ENCODE measurements at places on chromosomes 4 and X. TPM values are rescaled to one million over a fixed set of nuclear protein-coding genes. Genes with fewer than 3 reads are reported as not detected.

The ATOH1 gene
- total RNA-seq: not detected

The ARHGAP4 gene
- 133 TPM for total RNA-seq

The GC gene
- total RNA-seq: not detected

The USP26 gene
- not detected for total RNA-seq

The MID1 gene
- not detected for total RNA-seq

The TRMT44 gene
- total RNA-seq: 25.2 TPM

The ERCC6L gene
- 9.7 TPM for total RNA-seq

The SLC49A3 gene
- 0.80 TPM for total RNA-seq

- H3K27ac ChIP-seq: no peak overlapping the region
- H3K36me3 ChIP-seq: no peaks in the 10 kb centered on the region
- no peaks in the 10 kb centered on the region for H3K27me3 ChIP-seq
- no peaks in the 10 kb centered on the region for H3K4me1 ChIP-seq
Observed at GRCh38 chr4:169823685-169824084, 65.9 kb upstream of the HPF1 start.

GRCh38 chrX:104668550-104668949 lies 102.6 kb downstream of the IL1RAPL2 start:
- no peaks in the 10 kb centered on the region for H3K27me3 ChIP-seq
- no peaks in the 10 kb centered on the region for H3K36me3 ChIP-seq
- H3K27ac ChIP-seq: no peak overlapping the region
- DNase-seq: no peak
- no peaks in the 10 kb centered on the region for H3K4me1 ChIP-seq

DNA sequence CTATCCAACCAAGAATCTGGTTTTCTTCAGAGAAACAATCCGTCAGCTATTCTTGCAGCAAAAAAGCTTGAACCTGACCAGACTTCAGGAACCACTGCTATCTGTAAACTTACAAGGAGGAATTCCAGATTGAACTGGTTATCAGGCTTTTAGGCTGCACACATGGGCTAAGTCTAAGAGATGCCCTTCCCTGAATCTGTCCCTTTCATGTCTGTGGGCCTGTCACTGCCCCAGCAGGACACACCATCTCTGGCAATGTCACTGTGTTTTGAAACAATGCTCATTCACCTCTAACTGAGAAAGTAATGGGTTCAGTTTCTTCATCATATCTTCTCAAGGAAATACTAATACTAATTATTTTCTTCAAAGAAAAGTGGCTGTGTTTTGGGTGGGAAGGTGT lies 72.8 kb downstream of the PARM1 start:
- no peaks in the 10 kb centered on the region for H3K27me3 ChIP-seq
- no peak overlapping the region for H3K27ac ChIP-seq
- H3K4me1 ChIP-seq: no peaks in the 10 kb centered on the region
- no peak for DNase-seq

GRCh38 chrX:119402588-119402987 lies 3.5 kb downstream of the SLC25A43 start:
- peaks cover 7% of the 10 kb centered on the region for H3K4me1 ChIP-seq
- H3K27me3 ChIP-seq: no peaks in the 10 kb centered on the region
- no peak for DNase-seq
- H3K27ac ChIP-seq: no peak overlapping the region
- H3K36me3 ChIP-seq: no peaks in the 10 kb centered on the region

GRCh38 chr4:38562751-38563198 lies 101.2 kb upstream of the KLF3 start:
- H3K27me3 ChIP-seq: no peaks in the 10 kb centered on the region
- no peak for DNase-seq
- H3K4me3 ChIP-seq: no peak overlapping the region
- no peak overlapping the region for H3K27ac ChIP-seq
- no peaks in the 10 kb centered on the region for H3K36me3 ChIP-seq

DNA sequence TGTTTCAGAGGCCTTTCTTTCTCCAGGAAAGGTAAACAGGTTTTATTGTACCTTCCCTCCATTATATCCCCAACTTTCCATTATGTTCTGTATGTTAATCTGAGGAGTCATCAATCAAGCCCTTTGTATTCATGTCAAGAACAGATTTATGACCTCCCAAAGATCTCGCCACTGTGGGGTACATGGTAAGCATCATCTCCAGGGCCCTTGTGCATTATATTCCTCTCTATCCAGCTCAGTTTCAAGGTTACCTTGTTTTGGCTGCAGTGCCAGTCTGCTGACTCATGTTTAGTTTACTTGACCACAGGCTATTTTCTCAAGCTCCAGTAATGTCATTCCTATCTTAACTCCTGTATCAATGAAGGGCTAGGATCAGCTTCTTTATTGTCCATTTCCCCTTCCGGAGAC lies 125.1 kb upstream of the FRMPD4 start:
- H3K36me3 ChIP-seq: no peaks in the 10 kb centered on the region

DNA sequence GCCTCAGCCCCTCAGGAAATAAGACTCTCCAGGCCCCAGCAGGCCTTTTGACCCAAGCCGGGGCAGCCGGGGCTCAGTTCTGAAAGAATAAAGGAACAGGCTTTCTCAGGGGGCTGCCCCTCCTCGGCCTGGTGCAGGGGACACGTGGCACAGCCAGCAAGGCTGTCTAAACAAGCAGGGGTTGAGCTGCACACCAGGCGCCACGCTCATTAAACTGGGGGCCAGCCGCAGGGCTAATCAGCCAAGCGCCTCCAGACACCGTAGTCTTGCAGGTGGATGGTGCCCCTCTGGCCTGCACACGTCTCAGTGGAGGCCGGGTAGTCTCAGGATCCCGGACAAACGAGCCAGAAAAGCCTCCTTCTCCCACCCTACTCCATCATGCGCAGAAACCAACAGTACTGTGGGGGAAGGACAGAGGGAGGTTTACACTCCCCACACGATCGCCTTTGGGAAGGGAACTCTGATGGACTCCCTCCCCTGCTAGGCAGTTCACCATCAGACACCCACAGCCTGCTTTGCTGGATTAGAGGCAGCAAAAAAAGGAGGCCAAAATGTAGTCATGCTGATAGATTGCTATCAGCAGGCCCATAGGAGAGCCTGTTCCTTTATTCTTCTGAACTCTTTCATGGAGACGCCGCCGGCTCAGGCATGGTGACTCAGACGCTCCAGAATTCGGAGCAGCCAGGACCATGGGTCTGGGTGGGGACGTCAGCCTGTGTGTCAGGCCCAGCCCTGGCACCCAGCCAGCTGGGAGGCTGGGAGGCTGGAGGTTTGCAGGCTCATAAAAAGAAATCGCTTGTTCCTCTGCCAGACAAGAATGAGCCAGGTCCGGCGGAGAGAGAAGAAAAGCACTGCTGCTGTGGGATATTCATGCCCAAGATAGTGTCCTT lies 342.4 kb downstream of the BCOR start:
- H3K27ac ChIP-seq: no peak overlapping the region
- no peak for DNase-seq
- no peaks in the 10 kb centered on the region for H3K36me3 ChIP-seq
- H3K4me1 ChIP-seq: no peaks in the 10 kb centered on the region
- no peaks in the 10 kb centered on the region for H3K27me3 ChIP-seq

DNA sequence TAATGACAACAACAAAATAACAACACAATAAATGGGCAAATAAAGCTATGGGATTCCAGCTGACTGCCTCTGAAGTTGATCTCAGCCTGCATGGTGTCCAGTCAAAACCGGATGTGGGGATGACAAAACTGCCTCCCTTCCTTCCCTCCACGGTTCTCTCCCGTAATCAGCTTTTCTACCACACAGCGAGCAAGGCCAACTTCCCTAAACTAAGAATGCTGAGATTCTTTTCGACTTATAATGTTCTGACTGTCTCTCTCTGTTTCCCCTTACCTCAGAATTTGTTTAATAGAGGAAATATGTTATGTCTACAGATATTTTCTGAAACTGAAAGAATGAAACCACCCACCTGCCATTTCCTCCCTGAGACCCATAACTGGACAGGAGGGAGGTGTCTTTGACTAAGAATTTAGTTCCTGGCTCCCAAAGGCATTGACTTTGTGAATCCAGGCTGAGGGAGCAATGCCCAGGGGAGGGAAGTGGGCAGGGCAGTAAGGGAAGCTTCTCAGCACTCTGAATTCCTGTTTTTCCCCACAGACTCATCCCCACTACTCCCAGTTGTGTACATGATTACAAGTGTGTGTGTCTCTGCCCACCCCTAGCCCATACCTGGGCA lies 1.0 kb upstream of the TLR1 start:
- H3K27ac ChIP-seq: no peak overlapping the region
- H3K4me1 ChIP-seq: peaks cover 8% of the 10 kb centered on the region
- H3K27me3 ChIP-seq: no peaks in the 10 kb centered on the region
- DNase-seq: no peak
- peaks cover 2% of the 10 kb centered on the region for H3K36me3 ChIP-seq

DNA sequence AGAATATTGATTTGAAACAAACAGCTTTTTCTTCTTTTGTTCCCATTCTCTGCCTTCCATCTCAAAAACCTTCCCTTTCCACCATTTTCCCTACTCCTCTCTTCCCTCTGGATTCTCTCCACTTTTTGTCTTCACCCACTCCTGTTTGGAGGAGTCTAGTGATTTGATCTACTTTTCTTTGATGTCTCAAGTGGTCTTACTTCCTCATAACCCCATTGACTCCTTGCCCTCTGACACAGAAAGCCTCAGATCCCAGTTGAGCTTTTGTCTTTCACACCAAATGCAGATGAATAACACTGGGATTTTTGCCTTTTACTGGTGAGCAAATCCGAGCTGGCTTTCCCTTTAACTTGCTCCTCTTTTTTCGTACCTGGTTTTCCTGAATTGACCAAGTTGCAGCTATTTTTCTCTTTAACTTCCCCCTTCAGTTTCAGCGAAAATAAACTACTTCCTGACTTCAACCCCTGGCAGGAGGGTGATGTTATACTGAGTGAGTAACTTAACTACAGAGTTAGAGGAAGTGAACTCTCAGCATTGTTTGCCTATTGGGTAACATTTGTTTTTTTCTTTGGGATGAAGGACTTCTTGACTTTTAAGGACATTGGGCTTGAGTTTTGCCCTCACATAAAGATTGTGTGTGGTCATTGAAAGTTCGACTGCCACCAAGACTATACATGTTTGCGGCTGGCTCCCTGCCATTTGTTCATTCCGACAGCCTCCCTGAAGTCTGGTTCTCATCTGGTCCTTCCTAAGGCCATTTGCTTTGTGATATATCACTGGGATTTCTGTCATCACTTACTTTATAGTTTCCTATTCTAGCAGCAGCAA lies 392.8 kb upstream of the NR3C2 start:
- no peaks in the 10 kb centered on the region for H3K4me1 ChIP-seq
- H3K27ac ChIP-seq: no peak overlapping the region
- H3K36me3 ChIP-seq: no peaks in the 10 kb centered on the region
- no peaks in the 10 kb centered on the region for H3K27me3 ChIP-seq
- H3K4me3 ChIP-seq: no peak overlapping the region

DNA sequence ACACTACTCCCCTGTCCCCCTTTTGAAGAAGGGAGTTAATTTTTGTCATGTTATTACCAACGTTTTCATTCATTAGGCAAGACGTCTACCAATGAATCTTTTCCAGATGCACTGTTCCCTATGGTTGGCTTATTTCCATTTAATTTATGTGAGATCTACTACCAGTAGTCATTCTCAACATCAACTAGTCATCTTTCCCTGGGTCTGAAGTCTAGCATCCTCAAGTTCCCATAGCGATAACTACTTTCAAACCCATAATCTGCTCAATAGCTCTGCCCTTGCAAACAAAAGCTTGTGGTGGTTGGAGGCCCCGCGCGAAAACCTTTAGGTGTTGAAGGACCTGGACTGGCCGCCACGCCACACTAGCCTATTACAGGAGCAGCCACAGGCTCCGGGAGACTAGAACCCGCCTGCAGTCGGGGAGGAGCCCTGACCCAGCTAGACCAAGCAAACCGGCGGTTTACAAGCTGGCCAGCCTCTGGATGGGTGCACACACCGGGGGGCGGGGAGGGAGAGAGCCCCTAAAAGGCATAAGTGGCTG lies 746 bp downstream of the PPAT start:
- no peaks in the 10 kb centered on the region for H3K27me3 ChIP-seq
- H3K27ac ChIP-seq: peak overlapping the region; percentile 83
- H3K4me1 ChIP-seq: peaks cover 22% of the 10 kb centered on the region
- no peaks in the 10 kb centered on the region for H3K36me3 ChIP-seq

DNA sequence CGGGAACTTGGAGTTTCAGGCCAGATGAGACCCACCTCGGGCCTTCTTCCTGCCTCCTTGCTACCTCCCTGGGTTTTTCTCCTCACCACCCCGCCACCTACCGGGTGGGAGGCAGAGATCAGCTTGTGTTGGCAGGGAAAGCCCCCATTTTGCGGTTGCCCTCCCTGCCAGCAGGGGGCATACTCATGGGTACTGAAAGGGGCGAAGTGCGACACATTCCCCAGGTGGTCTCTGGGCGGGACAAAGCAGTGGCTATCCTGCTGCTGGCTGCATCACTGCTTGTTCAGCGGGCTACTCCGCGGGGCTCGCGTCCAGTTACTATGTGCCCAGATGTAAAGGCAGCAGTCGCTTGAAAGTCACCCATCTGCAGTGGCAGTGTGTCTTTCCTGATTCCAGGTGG lies 330.3 kb downstream of the PDHA2 start:
- no peaks in the 10 kb centered on the region for H3K36me3 ChIP-seq
- no peak overlapping the region for H3K27ac ChIP-seq
- no peak for DNase-seq
- no peaks in the 10 kb centered on the region for H3K4me1 ChIP-seq

GRCh38 chr4:24249972-24250371 lies 334.4 kb downstream of the DHX15 start:
- no peak for DNase-seq

DNA sequence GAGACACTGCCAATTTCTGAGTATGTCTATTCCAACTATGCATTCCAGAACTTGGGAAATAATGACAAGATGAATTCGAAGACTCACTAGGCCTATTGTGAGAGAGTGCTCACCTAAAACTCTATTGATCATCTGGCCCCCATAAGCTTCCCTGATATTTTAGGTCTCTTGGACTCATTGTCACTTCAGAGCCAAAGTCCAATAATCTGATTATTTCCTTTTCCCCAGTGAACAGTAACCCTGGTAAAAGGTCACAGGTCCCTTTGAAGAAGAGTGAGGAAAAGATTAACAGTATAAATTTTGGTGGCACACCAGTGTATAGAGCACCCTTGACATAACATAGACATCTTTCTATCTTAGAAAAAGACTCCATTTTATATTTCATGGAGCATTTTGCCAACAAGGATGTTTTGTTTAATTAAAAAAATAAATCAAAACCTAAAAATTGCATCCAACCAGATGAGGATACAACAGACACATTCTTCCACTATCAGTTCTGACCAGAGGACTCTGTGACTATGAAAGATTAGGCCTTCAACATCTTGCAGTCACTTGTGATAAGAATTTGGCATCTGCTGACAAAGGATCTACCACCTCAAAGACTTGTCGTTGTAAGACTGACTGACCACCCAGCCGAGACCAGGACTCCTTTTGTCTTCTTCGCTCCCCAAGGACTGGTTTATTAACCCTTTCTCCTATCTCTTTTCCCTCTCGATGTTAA lies 191.9 kb downstream of the MAB21L2 start:
- H3K27me3 ChIP-seq: no peaks in the 10 kb centered on the region
- H3K4me3 ChIP-seq: no peak overlapping the region
- no peaks in the 10 kb centered on the region for H3K4me1 ChIP-seq
- no peak for DNase-seq
- H3K36me3 ChIP-seq: no peaks in the 10 kb centered on the region
